Right forelimb (tissue), 1 donor: ENCODE measurements at places on chromosomes 11 and 22.

DNA sequence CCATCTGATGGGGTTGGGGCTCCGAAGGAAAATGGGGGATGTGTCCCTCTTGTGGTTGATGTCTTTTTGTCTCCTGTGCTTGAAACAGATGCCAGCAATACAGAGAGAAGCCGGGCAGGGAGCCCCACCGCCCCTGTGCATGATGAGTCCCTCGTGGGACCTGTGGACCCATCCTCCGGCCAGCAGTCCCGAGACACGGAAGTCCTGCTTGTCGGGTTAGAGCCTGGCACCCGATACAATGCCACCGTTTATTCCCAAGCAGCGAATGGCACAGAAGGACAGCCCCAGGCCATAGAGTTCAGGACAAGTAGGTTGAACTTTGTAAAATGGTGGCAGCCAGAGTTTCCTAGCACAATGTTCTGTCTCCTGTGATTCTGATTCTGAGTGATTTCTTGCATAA, 91.7 kb upstream of the OR4B1 start:
- DNase-seq = no peak

- DNase-seq = no peak
Measured at GRCh38 chr11:115886422-115886733, 382.2 kb upstream of the CADM1 start.

DNA sequence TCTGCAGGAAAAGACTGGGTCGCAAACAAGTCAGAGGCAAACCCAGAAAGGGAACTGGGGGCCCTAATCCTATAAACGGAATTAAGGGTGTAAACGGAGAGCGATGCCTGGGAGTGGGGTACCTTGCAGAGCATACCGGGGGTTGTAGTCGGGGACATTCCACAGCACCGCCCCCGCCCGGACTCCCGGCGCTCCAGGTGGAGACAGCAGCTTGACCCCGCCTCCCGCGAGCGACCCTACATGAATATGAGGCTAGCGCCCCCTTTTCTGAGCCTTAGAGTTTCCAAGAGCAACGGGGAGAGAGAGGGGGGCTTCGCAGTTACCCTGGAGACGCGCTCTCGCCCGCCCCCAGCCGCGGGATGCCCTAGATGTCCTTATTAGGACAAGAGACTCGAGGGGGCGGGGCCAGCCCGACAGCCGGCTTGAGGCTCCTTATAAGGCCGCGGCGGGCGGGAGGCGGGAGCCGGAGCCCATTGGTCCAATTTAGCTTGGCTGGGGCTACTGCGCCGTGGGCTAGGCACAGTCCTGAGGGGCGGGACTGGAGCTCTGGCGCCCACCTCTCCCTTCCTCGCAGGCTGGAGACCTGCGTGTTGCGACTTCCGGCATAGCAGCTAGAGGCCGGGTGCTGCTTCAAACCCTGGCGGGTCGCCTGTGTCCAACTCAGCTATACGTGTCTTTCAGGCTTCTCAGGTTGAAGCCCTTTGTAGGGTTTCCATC, 980 bp upstream of the MUS81 start:
- peak; percentile 96 for DNase-seq

DNA sequence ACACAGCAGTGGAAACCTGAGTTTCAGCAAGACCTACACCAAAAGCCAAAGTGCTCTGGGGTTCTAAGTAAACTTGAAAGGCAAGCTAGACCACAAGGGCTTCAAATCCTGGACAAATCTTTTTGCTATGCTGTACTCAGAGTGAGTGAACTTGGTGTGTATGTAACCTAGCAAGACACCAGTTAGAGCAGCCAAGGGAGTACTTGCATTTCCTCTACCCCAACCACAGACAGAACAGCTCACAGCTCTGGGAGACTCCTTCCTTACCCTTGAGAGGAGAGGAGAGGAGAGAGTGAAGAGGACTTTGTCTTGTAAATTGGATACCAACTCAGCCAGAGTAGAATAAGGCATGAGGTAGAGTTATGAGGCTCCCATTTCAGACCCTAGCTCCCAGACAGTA, 71.4 kb downstream of the CTSC start:
- DNase-seq = no peak

DNA sequence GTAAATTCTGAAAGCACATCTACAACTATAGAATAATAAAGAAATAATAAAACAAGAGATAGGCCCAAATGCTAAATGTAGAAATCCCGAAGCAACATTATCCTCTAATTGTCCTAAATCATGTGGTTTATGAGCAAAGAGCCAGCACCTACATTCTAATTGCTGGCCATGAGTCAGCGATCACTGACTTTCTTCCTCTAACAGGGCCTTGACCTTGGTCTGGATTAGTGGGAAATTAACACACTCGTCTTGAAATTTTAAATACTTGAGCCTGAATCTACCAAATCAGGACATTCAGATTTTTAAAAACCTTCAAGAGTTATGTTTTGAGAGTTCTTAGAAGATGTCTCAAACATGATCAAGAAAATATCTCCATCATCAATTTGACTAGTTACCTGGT, 727.6 kb downstream of the METTL15 start:
- DNase-seq = no peak

DNA sequence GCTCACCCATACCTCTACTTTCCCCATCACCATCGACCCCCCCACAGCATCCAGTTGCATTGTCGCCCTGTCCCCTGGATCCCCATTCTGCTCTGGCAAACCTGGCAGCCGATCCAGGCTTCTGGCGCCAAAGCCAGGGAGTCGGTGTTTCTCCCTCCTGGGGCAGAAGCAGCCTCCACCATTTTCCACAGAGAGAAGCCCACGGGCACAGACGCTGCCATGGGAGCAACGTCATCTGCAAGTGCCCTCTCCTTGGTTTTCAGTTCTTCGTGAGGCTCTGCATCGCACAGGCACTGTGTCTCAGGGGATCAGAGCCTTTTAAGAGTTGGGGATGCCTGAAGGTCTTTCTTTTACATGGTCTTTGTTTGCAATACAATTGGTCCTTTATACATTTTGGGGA, 2.3 kb downstream of the YPEL4 start:
- DNase-seq = peak; percentile 61

- DNase-seq = no peak
Measured at GRCh38 chr11:43119275-43119970, 192.4 kb upstream of the API5 start.

DNA sequence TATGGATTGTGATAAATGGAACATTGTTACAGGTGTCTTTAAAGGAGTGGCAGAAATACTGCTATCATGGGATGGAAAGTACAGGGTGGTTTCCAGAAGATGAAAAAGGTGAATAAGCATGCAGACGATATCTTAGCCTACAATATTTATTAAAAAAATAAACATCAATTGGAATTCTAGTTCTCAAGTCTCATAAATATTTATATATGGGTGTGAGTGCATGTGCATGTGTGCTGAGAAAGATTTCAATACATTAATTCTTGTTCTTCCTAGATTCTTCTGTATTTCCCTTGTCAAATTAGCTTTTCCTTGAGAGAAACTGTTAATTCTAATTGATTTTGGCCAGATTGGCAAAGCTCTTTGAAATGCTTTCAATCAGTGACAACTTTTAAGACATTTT, 618.2 kb downstream of the METTL15 start:
- DNase-seq = no peak

- no peak for DNase-seq
Measured at GRCh38 chr22:26821854-26822253, 164.5 kb downstream of the MIAT start.

GRCh38 chr22:37390075-37390474, 37.2 kb downstream of the ELFN2 start:
- DNase-seq = no peak

- DNase-seq = no peak
Measured at GRCh38 chr11:30967579-30967978, 381.4 kb upstream of the MPPED2 start.

GRCh38 chr11:118658429-118659313, 20.8 kb downstream of the TREH start:
- no peak for DNase-seq

DNA sequence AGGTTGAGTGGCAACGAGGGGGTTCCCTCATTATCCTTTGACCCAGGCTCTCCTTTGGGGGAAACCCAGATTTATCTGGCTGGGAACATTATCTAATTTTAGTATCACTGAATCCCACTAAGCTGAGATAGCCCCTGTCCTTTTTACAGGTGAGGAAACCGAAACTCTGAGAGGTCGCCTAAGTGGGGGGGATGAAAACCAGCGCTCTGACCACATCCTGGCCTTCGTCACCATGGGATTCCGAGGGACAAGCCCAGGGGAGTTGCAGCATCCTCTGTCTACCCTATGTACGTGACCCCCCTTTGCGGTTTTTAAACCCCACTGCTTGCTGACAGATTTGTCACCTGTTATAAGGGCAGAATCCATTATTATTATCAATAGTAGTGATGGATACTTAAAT, 61.0 kb downstream of the ISX start:
- no peak for DNase-seq

DNA sequence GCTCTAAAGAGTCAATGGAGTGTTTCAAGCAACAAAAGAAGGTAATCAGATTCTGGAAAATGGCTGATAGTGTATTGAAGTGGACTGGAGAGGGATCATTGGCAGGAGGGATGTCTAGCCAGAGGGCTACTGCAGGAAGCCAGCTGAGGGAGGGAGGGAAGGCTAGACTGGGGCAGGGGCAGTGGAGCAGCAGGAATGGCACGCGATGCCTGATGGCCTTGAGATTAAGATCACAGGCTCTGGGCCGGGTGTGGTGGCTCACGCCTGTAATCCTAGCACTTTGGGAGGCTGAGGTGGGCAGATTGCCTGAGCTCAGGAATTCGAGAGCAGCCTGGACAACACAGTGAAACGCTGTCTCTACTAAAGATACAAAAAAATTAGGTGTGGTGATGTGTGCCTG, 47.5 kb upstream of the PRDM11 start:
- no peak for DNase-seq
